ENCODE measurements at places on chromosomes 7 and 10.

- no peak for DNase-seq
Observed at GRCh38 chr7:100485471-100485876, 1.7 kb downstream of the NYAP1 start.

DNA sequence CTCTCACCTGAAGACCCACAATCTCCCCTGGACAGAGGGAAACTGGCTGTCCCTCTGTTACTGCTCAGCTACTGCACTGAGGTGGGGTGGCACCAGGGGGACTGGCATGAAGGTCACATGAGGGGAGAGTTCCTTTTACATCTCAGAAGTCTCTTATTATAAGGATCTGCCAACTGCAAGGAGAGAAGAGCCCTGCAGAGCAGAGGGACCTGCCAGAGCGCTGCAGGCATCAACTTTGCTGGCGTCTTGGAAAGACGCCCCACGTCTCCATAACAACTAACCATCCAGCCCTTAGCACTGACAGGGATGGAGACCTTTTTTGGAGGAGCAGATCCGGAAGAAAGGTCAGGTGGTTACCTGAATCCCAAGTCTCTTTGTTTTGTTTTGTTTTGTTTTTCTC is 218.6 kb downstream of the KCNMA1 start:
- no peak for DNase-seq

- no peak for DNase-seq
Observed at GRCh38 chr10:75717126-75717916, 285.9 kb downstream of the LRMDA start.

DNA sequence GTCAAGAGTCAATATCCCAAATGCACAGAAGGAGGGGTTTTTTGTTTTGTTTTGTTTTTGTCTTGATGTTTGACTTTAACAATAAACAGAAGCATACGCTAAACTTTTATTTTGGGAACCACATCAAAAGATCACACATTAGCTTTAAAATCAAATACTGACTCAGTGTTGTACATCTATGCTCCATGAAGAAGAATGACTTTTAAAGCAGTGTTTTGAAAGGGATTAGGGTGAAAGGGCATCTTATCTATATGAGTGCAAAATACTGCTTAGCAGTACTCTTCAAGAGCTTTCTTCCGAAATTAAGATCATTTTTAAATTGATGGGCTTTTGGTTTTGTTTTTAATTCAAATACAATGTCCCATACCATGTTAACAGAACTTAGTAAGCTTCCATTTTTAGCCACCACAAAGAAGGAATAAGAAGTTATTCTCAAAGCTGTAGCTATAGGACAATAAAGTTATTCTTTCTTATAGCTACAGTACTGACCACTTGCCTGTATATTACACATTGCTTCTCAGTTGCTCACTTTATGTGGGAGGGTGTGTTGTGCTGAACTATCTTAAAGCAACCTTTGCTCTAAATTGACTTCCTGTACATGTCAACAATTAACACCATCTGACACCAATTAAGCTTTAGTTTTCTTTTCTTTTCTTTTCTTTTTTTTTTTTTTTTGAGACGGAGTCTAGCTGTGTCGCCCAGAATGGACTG is 144.3 kb upstream of the KAT6B start:
- DNase-seq: no peak

- DNase-seq: no peak
Observed at GRCh38 chr7:146359176-146359575, 242.6 kb downstream of the CNTNAP2 start.

- no peak for DNase-seq
Observed at GRCh38 chr10:114279901-114280644, 41.0 kb downstream of the VWA2 start.

- DNase-seq: peak; percentile 59
Observed at GRCh38 chr10:110684800-110685446, 40.8 kb downstream of the RBM20 start.

DNA sequence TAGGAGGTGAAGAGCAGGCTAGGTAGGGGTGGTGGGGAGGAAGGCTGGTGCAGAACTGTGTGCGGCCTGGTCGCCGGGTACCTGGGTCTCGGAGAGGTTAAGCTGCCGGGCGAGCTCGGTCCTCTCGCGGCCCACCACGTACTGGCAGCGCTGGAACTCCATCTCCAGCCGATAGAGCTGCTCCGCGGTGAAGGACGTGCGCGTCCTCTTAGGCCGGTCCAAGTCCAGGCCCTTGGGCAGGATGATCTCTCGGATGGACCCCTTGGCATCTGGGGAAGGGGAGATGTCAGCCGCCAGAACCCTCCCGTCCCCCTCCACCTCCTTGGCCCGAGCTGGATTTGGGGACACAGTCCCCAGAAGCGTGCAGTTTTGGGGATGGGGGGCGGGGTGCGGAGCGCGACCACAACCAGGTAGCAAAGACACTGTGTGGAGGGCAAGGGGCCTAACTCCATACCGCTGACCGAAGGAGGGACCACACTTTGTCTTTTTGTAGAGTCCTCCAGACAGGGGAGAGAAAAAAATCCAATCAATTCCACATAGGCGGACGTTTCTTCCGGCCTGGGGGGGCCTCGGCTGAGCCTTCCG is 1.6 kb downstream of the VAX1 start:
- DNase-seq: peak; percentile 41

- DNase-seq: no peak
Observed at GRCh38 chr7:27677912-27678612, 15.4 kb upstream of the HIBADH start.

DNA sequence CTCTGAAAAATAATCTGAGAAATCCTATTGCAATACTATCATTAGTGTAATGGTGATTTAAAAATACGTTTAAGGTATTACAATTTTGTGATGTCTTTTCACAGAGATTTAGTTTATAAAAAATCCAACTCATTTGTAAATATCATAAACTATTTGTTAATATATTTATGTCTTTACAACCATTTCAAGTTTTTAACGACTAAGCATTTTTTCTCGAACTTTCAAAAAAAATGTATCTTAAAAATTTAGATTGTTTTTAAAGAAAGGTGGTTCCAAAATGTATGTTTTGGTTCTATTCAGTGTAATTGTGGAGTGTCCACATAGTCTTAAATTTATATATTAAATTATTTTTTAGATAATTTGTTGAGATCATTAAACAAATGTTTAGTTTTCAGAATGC is 134.2 kb upstream of the TEX47 start:
- DNase-seq: no peak
